Large intestine (tissue), 12 donors: ENCODE measurements at places on chromosomes 16 and 17. TPM values are rescaled to one million over a fixed set of nuclear protein-coding genes. Genes with fewer than 3 reads are reported as not detected.

The TAC4 gene
- polyA plus RNA-seq: 0.39 TPM

The NPB gene
- polyA plus RNA-seq: 0.39 TPM

The QRICH2 gene
- 3.1 TPM for polyA plus RNA-seq

The HSPB9 gene
- polyA plus RNA-seq: 0.40 TPM

The TPSG1 gene
- 25.4 TPM for polyA plus RNA-seq

The TP53 gene
- 49.7 TPM for polyA plus RNA-seq

The CCL3 gene
- polyA plus RNA-seq: 11.7 TPM

The TEKT5 gene
- 0.09 TPM for polyA plus RNA-seq

The CCL22 gene
- polyA plus RNA-seq: 0.30 TPM

The SDR42E1 gene
- polyA plus RNA-seq: 18.6 TPM

The CLTC gene
- 183 TPM for polyA plus RNA-seq

The ITGB4 gene
- polyA plus RNA-seq: 48.4 TPM

The PRR35 gene
- polyA plus RNA-seq: not detected

The ZFP3 gene
- polyA plus RNA-seq: 9.9 TPM

The TMEM88 gene
- polyA plus RNA-seq: 10.4 TPM

The CBFA2T3 gene
- 7.4 TPM for polyA plus RNA-seq

- DNase-seq: no peak
Measured at GRCh38 chr17:80671825-80672110, 127.1 kb downstream of the RPTOR start.

GRCh38 chr16:12896562-12896961 lies 4.8 kb upstream of the SHISA9 start:
- no peak for DNase-seq

- DNase-seq: no peak
Measured at GRCh38 chr17:56169621-56170020, 16.3 kb downstream of the ANKFN1 start.

GRCh38 chr16:5028950-5029475 lies 4.7 kb downstream of the NAGPA start:
- no peak for DNase-seq

DNA sequence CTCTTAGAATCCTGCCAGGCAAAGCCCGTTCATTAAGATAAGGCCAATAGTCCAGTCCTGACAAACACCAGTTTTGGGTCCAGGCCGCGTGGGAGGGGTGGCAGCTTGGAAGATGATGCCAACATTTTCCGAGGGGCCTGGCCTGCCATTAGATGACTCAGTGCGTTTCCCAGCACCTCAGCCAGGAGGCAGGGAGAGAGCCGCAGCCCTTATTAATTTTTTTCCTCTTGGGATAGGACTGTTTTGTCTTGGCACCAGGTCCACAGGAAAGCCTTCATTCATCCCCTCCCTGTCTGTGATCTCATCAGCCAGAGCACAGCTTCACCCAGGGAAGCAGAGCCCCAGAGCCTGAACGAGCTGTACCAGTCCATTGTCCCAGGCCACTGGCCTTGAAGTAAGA lies 4.7 kb upstream of the NDEL1 start:
- DNase-seq: no peak

DNA sequence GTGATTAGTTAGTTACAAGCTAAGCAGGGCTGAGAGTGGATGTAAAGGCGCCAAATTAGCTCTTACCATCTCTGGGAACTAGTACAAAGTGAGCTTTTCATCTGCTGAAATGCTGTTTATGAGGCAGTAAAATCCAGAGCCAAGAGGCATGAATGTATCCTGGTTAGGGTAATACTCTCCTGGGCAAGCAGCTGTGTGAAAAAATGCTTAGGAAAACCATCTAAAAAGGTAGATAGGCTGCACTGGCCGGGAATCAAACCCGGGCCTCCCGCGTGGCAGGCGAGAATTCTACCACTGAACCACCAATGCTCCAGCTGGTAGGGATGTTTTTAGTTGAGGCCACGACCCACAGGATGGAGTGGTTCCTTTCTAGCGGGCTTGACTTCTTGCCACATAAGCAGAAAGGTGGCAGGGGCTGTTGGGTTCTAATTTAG lies 23.0 kb downstream of the VAC14 start:
- no peak for DNase-seq

DNA sequence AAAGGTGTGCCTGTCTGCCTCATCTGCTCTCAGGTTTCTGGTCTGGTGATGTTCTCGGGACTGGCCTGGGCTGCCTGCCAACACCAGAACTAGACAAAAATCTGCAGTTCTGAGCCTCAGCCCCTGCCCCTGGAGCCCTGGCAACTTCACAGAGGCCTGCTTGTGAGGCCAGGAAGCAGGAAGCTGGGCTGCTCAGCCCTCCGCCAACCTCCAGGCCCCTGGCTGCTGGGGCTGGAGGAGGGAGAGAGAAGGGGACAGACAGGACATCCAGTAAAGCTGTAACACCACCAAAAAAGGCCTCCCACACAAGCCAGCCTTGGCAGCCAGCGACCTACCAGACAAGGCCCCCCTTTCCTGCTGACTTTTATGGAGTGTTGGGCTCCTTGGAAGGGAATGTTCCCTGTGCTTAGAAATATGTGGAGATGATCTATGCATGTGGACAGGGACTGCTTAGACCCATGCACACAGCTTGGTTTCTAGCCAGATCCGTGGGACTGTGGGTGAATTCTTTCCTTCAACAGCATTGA lies 157.6 kb downstream of the XYLT1 start:
- no peak for DNase-seq

- DNase-seq: no peak
Measured at GRCh38 chr16:62967163-62967562, 930.9 kb upstream of the CDH8 start.

GRCh38 chr16:29315916-29316517 lies 90.5 kb downstream of the NPIPB11 start:
- peak; percentile 39 for DNase-seq

DNA sequence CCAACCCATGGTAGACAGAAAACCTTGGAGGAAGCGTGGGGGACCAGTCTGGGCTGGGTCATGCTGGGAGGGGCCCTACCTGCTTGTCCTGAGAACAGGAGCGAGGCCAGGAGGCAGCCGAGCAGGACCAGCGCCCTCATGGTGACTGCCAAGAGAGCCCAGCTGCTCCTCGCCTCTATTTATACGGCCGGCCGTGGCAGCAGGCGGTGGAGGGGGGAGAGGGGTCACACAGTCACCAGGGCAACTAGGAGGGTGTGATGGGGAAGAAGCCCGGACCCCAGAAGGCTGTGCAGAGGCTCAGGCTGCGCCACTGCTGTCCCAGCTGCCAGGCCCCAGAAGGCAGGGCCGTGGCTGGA lies at the start of gene SRL:
SRL (minus strand) TSS at position 153 of the 356 bp plus-strand sequence; CDS start at position 140, 13 bp downstream.
- DNase-seq: no peak

DNA sequence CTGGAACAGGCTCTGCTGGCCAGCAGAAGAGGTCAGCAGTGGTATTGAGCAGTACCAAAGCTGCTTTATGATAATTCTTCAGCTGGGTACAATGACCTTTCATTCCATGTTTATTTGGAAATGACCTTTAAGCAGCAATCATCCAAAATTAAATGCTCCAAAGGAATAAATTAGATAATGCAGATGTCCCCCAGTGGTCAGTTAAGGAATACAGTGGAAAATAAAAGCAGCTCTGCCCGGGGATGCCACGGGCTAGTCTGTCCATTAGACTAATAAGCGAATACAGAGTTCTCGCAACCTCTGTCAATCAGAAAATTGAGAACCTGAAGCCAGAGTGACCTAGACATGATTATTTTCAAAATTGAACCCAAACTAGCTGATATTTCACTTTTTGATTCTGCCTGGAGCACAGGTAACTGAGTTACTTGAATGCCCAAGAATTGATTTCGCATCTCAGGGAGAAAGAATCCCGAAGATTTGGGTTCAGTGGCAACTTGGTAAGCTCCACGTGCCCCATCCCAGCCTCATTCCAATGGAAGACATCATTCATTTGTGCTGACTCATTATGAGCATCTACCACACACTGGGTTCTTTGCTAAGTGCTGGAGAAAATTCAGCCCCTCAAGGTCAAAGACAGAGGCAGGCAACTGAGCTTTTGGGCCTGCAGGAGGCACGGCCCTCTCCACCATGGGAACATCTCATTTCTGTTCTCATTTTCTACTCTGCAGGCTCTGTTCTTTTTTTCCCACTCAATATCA lies 34.4 kb upstream of the SLC39A11 start:
- no peak for DNase-seq

GRCh38 chr17:80424261-80424660 lies 9.3 kb downstream of the ENDOV start:
- DNase-seq: no peak

- peak; percentile 78 for DNase-seq
Measured at GRCh38 chr17:29567554-29568330, 759 bp upstream of the TP53I13 start.

- no peak for DNase-seq
Measured at GRCh38 chr17:692116-692515, 22.5 kb downstream of the VPS53 start.

DNA sequence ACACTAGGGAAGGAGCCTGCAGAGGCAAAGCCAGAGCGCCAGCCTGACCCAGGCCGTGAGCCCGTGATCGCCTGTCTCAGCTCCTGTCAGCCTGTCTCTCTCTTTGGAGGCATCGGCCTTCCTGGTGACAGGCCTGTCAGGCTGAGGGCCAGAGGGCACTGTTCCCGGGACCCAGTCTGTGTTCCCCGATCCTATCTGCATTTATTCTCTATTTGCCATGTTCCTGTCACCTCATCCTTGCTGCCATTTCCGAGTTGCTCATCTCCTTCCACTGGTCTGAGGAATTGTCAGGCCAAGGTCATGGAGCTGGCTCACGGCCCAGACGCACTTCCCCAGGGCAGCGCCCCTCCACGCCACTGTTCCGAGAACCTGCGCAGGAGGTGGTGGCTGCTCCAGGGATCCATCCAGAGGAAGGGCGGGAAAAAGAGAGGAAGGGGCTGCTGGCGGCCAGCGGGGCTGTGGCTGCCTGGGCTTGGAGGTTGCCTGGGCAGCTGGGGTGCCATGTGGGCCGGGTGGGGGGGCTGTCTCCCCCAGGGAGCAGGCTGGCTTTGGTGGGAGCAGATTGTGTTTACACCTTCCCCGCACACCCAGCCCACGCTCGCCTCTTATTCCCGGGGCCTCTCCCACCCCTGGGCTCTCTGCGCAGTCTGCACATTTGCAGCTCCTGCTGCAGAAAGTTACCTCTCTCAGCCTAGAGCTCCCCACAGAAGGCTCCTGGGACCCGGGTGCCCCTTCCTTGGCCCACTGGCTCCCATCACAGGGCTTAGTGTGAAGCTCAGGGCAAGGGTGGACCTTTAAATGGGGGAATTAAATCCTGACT lies 4.9 kb downstream of the PRCD start:
- no peak for DNase-seq

DNA sequence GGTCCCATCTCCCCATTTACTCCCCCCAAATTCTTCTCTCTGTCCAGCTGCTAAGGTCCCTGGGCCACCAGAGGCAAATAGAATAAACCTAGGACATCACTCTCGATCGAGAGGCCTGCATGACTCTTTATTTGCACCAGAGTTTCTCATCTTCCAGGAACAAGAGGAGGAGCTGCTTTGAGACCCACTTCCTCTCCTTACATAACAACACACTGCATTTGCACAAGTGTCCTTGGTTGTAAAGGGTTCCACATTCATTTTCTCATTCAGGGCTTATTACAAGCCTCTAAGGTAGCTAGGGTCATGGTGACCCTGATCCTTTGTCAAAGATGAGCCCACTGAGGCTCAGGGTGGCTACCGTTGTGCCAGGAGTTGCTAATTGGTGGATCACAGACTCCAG lies 38.1 kb upstream of the RHOT1 start:
- no peak for DNase-seq

GRCh38 chr17:50037321-50038107 lies 18.4 kb upstream of the ITGA3 start:
- DNase-seq: peak; percentile 57

GRCh38 chr17:64506576-64507412 lies at the start of gene CEP95:
TSS of gene CEP95 (plus strand) at chr17:64506977. CDS start at chr17:64507098, 121 bp downstream.
- peak; percentile 93 for DNase-seq

GRCh38 chr17:64117981-64118979 lies 11.7 kb downstream of the ERN1 start:
- no peak for DNase-seq
